ENCODE measurements at places on chromosomes 2 and 18.

GRCh38 chr18:57780706-57781347 lies 22.3 kb downstream of the ATP8B1 start:
- no peak for DNase-seq

- DNase-seq: no peak
Measured at GRCh38 chr2:41994233-41994637, 53.6 kb upstream of the PKDCC start.

GRCh38 chr2:54332386-54332785 lies 76.4 kb upstream of the TSPYL6 start:
- no peak for DNase-seq

GRCh38 chr2:17518212-17519154 lies at the start of gene RAD51AP2:
Gene RAD51AP2, minus strand, starts transcription at chr2:17518440. Its CDS starts 25 bp downstream, at chr2:17518415.
- DNase-seq: peak; percentile 78

DNA sequence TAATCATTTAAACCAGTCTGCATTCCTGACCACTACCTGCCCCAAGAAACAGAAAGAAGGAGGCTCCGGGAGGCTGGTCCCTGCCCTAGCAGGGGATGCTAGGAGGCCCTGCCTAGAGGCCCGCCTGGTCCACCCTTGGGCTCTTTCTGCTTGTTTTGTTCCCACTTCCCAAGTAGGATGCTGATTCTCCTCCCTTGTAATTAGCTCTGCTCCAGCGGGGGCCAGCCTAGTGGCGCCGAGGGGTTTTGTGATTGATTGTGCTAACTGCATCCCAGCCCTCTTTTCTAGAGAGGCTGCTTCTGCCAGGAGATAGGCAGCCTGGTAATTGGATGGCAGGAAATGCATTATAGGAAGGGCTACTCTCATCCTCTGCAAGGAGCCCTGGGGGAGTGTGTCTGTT lies 220.0 kb downstream of the LOXHD1 start:
- DNase-seq: no peak

- no peak for DNase-seq
Measured at GRCh38 chr18:76445741-76446232, 49.3 kb downstream of the ZNF516 start.

GRCh38 chr18:77539860-77540259 lies 290.2 kb downstream of the GALR1 start:
- DNase-seq: no peak

DNA sequence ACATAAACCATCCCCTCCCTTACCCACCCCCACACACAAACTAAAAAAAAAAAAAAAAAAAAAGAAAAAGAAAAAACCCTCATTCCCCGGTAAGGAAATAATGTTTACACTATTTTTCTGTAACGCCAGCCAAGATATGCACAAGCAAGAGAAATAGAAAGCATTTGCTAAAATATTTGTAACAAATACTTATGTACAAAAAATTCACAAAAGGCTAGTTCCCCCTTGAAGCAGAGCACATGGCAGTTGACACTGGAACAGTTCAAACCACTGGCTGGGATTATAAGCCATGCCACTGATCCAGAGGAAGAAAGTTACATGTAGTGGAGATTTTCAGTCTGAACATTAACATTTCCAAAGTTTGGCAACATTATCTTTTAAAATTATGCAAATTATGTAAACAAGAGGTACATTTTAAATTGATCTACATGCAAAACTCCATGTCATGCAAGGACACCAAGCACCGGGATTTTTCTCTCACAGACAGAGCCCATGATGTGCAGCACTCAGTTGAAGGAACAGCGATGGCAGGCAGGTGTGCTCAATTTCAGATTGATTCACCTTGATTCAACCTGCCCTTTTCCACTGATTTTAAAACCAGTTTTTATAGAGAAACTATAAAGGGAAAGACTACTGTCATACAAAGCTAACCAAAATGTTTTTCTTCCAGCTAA lies 21.4 kb downstream of the PNO1 start:
- DNase-seq: no peak

- DNase-seq: no peak
Measured at GRCh38 chr2:105712166-105712915, 32.4 kb upstream of the NCK2 start.

DNA sequence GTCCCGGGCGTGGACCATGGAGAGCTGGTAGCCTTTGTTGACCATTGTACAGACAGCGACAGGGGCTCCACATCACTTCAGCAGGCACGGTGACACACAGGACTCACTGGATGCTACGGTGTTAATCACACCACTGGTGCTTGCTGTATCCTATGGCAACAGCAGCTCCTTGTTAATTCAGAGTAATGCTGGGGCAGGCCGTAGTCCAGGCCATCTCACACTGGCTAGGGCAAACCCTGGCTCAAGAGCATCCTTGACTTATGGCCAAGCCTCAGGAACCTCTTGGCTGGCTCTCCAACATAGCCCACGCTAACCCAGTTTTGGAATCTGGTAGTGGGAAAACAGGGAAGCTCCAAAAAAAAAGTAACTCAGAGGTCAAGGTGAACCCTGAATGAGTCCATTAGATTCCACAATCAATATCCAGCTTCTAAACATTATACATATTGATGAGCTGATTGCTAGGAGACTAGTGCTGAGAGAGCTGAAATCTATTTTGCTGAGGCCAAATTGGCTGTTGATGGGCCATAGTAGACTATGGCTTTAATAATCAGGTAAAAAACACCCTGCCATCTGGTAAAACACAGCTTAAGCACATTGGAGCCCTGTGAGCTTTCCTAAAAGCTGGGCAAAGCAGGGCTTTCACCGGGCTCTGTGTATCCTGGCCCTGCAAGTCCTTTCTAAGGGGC lies 253.6 kb downstream of the PRKCE start:
- no peak for DNase-seq

GRCh38 chr2:99468155-99468554 lies 21.7 kb downstream of the REV1 start:
- DNase-seq: no peak

- DNase-seq: no peak
Measured at GRCh38 chr2:37820471-37820986, 104.6 kb upstream of the RMDN2 start.

DNA sequence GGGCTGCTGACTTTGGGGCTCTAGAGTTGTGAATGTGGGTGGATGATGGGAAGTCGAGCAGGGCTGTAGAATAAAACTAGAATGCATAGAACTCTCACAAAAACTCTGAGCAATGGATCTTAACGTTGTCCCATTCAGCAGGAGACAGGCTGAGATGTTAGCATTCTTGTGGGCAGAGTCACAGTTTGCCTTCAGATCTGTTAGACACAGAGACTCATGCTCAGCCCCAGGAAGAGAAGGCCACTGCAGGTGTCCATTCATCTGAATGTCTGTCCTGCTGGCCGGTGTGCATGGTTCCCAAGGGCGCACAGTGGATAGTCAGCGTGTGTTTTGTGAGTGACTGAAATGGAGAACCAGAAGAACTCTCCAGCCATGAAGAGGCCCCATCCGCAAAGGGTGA lies 111.3 kb downstream of the TSN start:
- DNase-seq: no peak
